ENCODE measurements at places on chromosomes 2 and 18.

GRCh38 chr2:109690457-109690821, 76.3 kb downstream of the SOWAHC start:
- no peak for DNase-seq

DNA sequence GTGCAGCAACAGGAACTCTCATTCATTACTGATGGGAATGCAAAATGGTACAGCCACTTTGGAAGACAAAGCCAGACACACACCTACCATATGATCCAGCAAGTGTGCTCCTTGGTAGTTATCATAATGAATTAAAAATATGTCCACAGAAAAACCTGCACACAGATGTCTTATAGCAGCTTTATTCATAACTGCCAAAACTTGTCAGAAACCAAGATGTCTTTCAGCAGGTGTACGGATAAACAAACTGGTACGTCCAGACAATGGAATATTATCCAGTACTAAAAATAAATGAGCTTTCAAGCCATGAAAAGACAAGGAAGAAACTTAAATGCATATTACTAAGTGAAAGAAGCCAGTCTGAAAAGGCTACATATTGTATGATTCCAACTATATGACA, 50.4 kb downstream of the CHMP3 start:
- no peak for DNase-seq

GRCh38 chr2:8594731-8595427, 87.0 kb upstream of the ID2 start:
- no peak for DNase-seq

DNA sequence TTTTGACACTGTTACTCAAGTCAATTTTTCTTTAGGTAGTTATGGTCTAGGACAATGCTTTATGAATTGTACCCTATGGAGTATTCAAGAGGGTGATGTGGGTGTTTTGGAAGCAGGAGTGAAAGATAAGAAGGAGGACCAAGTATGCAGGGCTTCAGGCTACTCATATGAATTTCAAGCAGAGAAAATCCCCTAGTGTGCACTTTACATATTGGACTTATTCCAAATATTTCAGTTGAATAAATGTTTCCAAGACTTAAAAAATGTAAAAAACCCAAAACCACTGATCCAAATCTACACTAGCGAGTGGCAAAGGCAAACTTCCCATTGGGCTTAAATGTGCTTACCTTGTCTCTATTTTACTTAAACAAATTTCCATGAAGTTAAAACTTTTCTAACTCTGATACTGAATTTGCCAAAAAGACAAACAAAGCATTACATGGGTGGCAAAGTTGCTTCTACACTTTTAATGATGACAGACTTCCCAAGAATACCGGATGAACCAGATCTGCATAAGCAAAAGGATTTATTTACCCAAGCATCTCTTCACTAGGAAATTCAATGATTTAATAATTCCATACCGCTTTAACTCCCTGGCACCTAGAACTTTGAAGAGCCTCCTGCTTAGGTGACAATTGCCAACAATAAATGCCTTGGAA, 1233.5 kb upstream of the NXPH2 start:
- no peak for DNase-seq

DNA sequence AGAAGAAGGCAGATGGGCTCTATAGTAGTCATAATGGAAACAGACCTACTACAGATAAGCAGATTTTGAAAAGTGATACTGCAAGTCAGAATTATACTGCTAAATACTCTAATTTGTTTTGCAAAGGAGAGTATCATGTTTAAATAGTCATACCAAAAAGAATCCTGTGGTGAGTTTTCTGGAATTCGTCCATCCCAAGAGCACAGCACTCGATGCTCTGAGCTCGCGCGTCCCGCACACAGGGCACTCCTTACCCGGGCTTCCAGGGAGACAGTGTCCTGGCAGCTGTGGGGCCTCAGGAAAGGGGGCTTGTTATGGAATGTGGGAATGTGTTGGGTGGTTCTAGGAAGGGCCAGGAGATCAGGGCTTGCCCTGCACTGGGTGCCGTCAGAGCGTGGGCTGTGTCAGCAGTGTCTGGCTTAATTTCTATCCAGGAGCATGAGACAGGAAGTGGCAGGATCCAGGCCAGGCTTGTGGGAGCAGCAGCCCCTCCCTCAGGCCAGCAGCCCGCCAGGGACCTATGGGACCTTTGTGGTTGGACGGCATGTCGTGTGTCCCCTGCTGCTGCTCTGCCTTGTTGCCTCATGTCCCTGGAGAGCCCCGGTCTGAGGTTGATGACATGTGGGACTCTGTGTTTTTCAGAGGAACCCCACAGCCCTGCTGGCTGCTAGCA, 193.2 kb upstream of the TPO start:
- no peak for DNase-seq

Measured in activated CD4-positive, alpha-beta T cell treated with anti-CD3 and anti-CD28 coated beads for 4 hours (primary cell).